T47D (cell line): ENCODE measurements at places on chromosomes 1 and 21.

- DNase-seq: no peak
Measured at GRCh38 chr1:205481629-205482151, 22.8 kb upstream of the CDK18 start.

DNA sequence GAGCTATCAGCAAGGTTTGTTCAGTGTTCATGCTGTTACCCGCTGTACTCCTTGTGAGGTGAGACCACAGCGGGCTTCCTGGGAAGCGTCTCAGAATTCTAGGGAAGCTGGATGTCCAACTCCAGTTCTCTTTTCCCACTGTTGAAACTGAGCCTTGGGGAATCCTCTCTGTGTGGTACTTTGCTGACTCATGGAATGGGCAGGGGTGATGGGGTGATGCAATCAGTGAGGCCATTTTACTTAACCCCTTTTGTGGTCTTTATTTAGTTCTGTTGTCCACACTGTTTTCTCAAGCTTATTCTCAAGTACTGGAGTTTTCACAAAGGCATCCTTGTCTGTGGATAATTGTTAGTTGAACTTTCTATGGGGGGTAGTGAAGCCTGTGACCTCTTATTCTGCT is 42.6 kb downstream of the ACKR1 start:
- DNase-seq: no peak

GRCh38 chr1:19313636-19313959 is 1.5 kb downstream of the SLC66A1 start:
- DNase-seq: no peak

- no peak for DNase-seq
Measured at GRCh38 chr1:63122079-63122478, 200.3 kb upstream of the FOXD3 start.

GRCh38 chr1:67749844-67750690 is 65.1 kb downstream of the GADD45A start:
- no peak for DNase-seq

DNA sequence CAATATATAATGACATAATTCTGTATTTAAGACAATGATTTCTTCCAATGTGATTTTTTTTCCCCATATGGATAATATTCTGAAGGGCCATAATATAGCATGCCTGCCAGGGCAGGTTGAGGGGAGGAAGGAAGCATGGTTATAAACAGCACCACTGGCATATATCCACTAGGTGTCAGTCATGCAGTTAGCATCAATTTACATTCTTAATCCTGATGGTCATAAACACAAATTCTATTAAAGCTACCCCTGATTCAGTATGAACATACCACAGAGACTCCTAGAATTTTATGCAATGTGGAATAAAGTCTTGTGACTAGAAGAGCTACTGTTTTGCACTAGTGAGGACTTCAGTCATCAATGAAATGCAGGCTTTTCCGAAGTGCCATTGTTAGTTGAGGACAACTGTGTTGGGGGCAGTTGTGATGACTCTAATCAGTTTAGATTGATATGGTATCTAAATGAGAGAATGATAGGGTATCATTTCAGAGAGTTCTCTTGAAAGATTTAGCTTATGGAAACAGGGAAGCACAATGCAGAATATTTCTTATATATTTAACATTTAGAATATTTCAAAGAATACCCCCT is 342.7 kb upstream of the NR5A2 start:
- peak; percentile 45 for DNase-seq

DNA sequence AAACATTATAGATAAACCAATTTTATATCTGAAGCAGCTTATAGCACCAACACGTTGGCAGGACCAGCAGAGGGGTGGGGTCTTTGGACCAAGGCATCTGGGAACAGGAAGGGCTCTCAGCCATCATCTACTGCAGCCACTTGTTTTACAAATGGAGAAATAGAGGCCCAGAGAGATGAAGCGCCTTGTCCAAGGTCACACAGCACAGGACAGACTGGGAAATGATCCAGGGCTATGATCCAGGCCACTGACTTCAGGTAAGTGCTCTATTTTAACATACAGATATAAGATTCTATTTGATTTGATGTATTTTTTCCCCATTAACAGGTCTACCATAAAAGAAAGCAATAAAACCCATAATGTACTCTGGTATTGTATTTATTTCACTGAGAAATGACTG is 16.9 kb downstream of the GADD45A start:
- DNase-seq: no peak

DNA sequence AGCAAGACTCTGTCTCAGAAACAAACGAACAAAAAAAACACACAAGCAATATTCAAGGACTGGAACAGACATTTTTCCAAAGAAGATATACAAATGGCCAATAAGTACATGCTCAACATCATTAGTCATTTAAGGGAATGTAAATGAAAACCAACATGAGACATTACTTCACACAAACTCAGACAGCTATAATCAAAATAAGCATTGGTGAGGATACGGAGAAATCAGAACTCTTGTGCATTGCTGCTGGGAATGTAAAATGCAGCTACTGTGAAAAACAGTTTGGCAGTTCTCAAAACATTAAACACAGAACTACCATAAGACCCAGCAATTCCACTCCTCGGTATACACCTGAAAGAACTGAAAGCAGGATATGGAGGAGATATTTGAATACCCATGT is 15.4 kb downstream of the NOL9 start:
- DNase-seq: no peak

- peak; percentile 46 for DNase-seq
Measured at GRCh38 chr1:205456868-205457745, 1.3 kb upstream of the BLACAT1 start.

GRCh38 chr1:206094024-206094423 is 23.2 kb downstream of the AVPR1B start:
- no peak for DNase-seq

GRCh38 chr1:199691540-199691939 is 336.0 kb upstream of the NR5A2 start:
- DNase-seq: no peak

GRCh38 chr1:206960676-206961386 is 9.4 kb downstream of the FCAMR start:
- no peak for DNase-seq

GRCh38 chr1:197391303-197392226 is 123.5 kb downstream of the CRB1 start:
- no peak for DNase-seq

- no peak for DNase-seq
Measured at GRCh38 chr1:174995916-174996315, 3.8 kb upstream of the CACYBP start.

DNA sequence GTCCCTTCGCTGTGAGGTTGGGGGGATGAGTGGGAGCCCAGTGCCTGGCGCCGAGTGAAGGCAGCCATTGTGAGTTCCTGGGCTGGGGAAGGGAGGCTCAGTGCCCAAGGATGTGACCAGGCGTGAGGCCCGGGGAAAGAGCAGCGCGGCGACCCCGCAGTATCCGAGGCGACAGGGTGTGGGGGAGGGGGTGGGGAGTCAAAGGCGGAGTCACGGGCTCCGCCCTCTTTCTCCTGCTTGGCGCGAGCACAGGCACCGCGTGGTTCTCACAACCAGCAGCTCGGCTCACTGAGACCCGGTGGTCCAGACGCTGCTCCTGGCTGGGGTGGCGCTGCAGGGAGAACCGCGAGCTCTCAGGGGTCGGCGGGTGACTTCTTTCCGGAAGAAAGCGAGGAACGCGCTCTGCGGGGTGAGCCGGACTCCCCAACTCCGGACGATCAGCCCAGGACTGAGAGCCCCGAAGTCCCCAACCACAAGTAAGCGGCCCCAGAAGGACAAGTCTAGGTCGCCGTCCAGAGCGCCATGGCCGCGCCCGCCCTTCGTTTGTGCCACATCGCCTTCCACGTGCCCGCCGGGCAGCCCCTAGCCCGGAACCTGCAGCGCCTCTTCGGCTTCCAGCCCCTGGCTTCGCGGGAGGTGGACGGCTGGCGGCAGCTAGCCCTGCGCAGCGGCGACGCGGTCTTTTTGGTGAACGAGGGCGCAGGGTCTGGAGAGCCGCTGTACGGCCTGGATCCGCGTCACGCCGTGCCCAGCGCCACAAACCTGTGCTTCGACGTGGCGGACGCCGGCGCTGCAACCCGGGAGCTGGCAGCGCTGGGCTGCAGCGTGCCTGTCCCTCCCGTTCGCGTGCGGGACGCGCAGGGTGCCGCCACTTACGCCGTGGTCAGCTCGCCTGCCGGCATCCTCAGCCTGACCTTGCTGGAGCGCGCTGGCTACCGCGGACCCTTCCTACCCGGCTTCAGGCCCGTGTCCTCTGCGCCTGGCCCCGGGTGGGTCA is at the start of gene HPDL:
Gene HPDL (plus strand): TSS at position 269 of the 997 bp plus-strand sequence. CDS start 254 bp downstream, at position 523.
- no peak for DNase-seq

- DNase-seq: no peak
Measured at GRCh38 chr1:33334081-33334552, 13.2 kb upstream of the A3GALT2 start.

DNA sequence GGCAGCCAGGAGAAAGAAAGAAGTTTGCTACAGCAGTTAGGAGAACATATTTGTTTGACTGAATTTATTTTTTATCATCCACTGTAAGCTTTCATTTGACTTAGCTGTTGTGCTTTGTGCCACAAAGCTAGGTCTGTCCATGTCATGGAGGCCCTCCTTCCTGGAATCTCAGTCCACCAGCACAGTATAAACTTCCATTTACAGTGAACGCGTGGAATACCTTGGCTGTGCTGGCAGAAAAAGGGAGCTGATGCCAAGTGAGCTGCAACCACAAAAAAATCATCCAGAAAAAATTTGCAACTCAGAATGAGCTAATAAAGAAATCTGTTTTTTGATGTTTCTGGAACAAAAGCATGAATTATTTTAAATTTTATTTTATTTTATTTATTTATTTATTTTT is 72.6 kb downstream of the ATP6V1G3 start:
- DNase-seq: no peak

DNA sequence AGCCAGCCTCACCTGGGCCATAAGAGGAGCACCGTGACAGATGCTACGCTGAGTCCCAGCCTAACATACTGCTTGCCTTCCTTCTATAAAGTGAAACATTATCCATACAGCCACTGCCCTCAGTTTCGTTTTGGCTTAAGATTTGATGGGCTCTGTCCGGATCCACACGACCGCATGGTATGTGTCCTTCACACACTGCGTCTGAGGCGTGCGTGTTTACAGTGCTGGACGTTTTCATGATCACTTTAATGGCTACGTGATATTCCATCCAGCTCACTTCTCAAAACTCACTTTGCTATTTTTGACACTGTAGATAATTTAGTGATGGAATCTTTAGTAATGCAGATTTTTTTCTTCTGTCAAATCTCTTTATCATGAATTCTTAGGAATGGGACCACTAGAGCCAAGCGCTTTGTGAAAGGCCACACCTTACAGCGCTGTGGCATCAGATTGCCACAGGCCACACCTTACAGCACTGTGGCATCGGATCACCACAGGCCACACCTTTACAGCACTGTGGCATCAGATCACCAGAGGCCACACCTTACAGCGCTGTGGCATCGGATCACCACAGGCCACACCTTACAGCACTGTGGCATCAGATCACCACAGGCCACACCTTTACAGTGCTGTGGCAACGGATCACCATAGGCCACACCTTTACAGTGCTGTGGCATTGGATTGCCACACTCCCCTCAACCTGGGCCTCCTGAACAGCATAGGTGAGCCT is 47.1 kb downstream of the PRDM15 start:
- no peak for DNase-seq

DNA sequence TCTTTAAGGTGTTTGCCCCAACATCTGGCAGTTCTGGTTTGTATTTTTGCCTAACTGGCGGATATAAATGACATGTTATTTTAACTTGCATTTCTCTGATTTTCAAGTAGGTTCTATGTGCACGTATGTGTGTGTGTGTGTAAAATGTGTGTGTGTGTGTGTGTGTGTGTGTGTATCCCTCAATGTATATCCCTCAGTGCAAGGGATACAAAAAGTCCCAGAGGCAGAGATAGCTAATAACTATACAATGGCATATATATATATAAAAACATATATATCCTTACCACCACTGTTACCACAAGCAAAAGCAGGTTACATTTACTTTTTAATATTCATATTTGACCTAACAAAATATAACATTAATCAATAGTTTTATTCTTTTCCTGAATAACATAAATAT is 95.0 kb upstream of the NR5A2 start:
- DNase-seq: no peak

- no peak for DNase-seq
Measured at GRCh38 chr21:39774227-39774626, 29.2 kb downstream of the IGSF5 start.
